ENCODE measurements at places on chromosomes 3 and 15.

DNA sequence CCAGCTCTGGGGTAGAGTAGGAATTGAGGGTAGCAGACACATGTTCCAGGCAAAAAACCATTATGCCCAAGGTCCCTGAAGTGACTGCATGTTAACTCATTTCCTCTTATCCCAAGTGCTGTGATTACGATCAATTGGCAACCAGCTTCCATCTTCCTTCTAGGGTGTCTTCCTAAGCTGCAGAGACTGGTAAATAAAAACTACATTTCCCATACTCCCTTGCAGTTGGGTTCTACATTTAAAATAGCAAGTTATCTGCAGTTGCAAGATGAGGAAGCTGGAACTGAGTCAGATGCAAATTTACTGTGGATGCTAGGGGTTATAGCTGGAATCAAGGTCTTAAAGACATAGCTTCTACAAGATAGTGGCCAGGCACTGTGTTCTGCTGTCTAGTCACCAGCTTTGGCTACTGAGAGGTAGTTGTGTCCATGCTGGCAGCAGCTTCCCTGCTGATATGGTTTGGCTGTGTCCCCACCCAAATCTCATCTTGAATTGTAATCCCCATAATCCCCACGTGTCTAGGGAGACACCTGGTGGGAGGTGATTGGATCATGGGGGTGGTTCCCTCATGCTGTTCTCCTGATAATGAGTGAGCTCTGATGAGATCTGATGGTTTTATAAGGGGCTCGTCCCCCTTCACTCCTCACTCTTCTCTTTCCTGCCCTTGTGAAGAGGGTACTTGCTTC, 51.3 kb upstream of the FBN1 start:
- no peak for DNase-seq

GRCh38 chr3:55198554-55198953, 270.7 kb upstream of the LRTM1 start:
- peak; percentile 15 for DNase-seq

DNA sequence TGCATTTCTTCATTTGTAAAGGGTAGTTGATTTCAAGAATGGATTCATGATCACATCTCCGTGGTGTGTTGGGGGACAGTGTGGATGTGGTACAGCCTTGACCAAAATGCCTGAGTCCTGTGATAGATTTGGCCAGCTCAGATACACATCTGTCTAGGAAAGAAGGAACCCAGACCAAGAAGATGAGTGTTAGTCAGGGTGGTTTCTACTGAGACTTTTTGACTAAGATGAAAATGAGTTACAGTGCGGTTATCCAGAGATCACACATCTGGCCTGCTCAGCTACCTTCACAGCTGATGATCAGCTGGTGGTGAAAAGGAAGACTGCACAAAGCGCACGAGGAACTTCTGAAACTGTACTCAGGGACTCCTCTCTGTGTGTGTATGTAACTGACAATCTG, 68.0 kb downstream of the FNDC3B start:
- no peak for DNase-seq

GRCh38 chr15:28861031-28861534, 12.6 kb upstream of the GOLGA6L7 start:
- no peak for DNase-seq

- no peak for DNase-seq
Measured at GRCh38 chr3:48356419-48356818, 15.6 kb upstream of the FBXW12 start.

DNA sequence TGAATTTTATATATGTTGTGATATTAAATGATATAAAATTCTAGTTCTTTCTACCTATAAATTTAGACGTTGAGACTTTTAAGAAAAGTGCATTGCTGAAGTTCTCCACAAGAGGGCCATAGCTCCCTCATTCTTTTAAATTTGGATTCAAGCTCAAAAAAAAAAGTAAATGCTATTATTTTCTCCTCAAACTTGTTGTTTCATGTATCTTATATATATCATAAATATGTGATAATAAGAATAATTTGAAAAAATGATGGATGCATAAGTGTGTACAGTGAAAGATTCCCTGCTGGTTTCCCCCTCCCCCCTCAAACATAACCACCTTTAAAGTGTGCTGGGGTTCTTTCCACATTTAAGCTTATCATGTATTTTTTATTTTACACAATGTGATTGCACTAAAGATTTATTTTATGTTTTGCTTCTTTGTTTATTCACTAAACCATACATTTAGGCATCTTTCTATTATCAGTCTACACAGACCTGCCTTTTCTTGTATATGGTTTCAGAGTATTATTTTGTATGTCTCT, 769.4 kb upstream of the GOLIM4 start:
- DNase-seq: no peak

DNA sequence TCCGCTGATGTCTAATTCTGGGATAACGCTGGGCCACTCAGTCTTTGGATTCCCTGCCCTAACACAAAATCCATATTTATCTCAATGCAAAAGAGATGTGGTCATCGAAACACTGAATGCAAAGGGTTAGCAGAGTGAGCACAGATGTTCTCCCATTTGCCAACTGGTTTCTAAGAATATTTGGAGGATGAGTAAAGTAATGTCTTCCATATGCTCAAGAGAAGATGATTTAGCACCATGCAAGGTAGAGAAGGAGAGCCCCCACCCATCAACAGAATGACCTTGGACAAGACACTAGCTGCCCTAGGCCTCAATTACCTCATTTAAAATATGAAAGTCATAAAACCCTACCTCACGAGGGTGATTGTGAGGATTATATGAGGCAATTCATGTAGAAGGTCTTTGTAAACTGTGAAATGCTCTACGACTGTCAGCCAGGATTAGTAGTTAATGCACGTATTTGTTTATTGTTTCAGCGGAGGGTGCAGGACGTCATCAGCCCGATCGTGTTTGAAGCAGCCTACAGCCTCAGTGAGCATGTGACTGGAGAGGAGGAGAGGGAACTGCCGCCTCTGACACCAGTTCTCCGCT, 232.9 kb upstream of the CTDSPL start:
- DNase-seq: no peak

DNA sequence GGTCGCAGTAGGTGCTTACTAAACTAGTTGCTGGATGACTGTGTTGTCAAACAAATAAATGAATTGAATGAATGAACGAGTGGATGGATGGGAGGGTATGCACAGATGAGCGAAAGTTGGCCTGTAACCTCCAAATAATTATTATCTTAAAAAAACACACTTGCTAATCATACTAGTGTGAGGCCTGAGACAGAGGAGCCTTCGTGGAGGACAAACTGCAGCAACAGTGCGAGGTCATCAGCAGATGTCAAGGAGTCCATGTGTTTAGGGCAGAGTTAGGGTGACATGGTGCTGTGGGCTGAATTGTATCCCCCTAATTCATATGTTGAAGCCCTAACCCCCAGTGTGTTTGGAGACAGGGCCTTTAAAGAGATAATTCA, 24.4 kb downstream of the CORO2B start:
- DNase-seq: no peak

- DNase-seq: no peak
Measured at GRCh38 chr15:99973351-99973750, 240.1 kb upstream of the LYSMD4 start.

GRCh38 chr15:74170875-74171578, 2.5 kb upstream of the ISLR start:
- no peak for DNase-seq

DNA sequence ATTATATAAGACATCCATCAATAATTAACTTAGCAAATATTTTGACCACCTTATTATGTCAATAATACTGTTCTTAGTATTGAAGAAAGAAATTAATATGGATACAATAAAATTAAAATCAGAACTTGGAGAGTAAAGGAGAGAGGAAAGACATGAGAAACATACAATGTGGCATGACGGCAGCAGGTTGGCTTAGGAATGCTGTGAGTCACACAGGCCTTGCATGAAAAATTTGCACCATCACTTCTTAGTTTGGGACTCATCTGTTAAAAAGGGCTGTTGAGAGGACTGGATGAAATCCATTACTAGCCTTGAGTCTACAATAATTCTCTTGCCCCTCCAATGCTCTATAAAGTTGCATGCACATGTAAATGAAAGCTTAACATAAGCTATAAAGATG, 880.8 kb downstream of the ROBO1 start:
- peak; percentile 12 for DNase-seq

DNA sequence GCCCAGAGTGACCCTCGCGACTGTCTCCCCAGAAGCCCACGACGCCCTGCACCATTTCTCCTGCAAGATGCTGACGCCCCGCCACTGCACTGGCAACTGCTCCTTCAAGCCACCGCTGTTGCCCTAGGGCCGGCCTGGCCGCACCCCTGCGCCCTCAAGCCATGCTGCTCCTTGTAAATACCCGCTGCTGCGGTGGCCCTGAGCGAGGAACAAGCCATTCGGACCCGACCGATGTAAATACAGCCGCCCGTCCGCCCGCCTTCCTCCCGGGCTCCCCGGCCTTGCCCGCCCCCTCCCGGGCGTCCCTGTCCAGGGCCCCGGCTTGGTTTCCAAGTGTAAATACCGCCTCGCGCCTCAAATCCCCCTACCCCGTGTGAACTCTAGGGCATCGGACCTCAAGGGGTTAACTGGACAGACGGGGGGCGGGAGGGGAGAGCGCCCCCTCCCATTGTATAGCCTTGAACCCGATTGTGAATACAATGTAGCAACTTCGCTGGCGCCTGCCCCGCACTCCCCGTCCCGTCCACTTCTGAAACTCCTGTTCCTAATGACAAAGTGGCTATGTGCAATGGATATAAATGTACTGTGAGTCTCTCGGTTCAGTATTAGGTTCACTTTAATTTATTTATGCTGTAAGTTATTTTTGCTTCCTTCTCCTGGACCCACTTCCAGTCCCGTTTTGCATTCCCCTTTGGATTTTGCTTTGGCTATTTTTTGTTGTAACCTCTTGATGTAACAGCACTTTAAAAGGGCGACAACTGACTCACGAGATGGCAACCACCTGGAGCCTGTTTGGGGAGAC, 5.9 kb downstream of the RNU6-1 start:
- no peak for DNase-seq

GRCh38 chr3:38138349-38139190, at the start of gene MYD88:
MYD88 (plus strand) TSS chr3:38138661; CDS start chr3:38138701, 40 bp downstream.
- no peak for DNase-seq

GRCh38 chr3:52455283-52456168, at the start of gene NISCH:
NISCH (plus strand) TSS chr3:52455604; CDS start chr3:52455642, 38 bp downstream.
- DNase-seq: peak; percentile 78

- DNase-seq: no peak
Measured at GRCh38 chr15:58306591-58307312, 125.0 kb upstream of the LIPC start.

DNA sequence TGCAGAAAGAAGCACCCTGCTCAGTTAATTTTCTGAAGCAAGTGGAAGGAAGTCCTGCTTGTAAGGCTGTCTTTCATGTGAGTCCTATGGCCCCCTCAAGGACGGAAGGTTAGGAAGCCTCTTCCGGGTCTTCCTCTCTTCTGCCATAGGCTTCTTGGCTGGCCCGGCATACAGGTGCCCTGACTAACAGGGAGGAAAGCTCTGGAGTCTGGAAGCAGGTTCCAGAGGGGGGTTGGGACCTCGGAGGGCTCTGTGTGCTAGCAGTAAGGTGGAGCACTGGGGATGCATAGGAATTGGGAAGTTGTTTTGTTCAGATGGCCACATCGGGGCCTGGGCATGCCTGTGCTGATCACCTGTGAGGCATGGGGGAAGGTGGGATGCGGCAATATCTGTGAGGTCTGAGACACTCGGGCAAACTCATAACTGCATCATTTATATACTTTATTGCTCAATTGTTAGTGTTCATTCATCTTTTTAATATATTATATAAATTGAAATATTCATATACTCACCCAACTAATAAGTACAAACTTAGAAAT, 49.6 kb downstream of the TRAK1 start:
- DNase-seq: no peak

GRCh38 chr15:89824607-89824867, 9.9 kb upstream of the ANPEP start:
- no peak for DNase-seq

DNA sequence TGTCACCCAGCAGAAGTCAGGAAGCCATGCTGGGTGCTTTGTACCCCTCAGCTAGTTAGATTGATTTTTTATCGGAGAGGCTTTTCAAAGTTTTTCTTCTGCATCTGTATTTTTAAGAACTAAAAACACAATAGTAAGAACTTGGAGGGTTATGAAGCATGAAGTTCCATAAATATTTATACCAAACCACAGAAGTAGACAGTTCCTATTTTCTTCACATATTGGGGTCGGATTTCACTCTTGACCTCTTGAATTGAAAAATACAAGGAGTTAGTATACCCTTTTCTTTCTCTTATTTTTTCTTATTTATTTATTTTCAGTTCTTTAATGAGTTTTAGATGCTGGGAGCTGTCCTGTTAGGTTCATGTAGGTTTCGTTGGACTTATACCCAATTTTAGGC, 35.1 kb downstream of the SLC25A26 start:
- no peak for DNase-seq

DNA sequence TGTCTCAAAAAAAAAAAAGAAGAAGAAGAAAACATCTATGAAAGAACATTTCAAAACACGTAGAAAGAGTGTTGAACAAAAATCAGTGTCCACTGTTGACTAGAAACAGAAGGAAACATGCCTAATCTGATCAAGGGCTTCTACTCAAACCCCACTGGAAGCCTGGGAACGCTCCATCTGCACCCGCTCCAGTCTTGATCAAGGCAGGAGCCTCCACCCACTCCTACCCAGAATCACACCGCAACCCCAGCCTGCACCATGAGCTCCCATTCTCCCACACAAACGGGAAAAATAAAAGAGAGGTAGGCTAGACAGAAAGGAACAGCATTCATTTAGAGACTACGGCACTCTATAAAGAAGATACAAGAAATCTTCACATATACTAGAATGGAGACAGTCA, 40.9 kb upstream of the OCA2 start:
- no peak for DNase-seq

DNA sequence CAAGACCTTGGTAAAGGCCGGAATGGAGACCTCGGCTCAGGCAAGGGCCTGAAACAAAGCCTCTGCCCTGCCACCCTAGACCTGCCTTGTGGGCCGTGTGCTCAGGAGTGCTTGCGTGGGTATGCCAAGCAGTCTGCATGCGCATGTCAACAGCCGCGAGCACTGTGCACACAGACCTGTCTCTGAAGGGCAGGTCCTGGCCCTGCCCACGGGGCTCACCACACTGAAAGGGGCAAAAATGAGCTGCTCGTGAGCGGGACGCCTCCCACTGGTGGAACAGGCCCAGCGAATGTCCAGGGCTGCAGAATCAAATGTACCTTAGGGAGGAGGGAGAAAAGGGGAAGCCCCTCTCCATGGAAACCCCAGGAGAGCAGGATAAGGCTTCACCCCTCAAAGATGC, 44.3 kb upstream of the FGD5 start:
- no peak for DNase-seq

DNA sequence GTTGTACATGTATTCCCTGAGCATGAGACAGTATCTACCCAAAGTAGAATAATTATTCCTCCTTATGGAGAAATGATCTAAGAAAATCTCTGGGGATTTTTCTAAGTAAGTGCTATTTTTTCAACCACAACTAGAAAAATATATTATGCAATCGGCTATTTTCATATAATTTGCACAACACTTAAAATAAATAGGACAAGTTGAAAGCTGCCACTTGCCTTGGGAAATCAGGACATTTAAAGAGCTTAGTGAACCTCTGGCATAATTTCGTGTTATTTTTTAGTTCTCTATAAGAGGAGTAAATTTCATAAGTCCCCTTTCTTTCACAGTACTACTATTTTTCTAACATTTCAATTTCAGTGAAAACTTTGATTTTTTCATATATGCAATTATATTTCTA, 672.1 kb downstream of the OTOL1 start:
- DNase-seq: no peak

Data from H54 (cell line).